T-helper 9 cell (primary cell): ENCODE measurements at places on chromosomes 4 and X.

DNA sequence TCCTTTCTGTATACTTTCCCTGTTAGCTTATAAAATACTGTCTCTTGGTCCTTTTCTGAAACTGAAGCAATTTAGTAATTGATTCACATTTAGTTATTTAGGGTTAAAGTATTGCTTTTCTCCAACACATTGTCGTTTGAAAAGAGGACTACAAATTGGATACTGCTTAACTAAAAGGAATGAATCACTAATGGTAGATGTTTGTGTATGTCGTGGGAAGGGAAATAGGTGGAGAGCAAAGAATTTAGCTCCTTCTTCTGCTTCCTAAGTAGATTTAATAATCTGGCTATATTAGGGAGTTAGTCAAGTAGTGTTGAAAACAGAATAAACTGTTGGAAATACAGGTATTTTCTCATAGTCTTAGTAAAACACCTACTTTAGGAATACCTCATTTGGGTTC is 27.9 kb downstream of the SLAIN2 start:
- DNase-seq, result no peak

DNA sequence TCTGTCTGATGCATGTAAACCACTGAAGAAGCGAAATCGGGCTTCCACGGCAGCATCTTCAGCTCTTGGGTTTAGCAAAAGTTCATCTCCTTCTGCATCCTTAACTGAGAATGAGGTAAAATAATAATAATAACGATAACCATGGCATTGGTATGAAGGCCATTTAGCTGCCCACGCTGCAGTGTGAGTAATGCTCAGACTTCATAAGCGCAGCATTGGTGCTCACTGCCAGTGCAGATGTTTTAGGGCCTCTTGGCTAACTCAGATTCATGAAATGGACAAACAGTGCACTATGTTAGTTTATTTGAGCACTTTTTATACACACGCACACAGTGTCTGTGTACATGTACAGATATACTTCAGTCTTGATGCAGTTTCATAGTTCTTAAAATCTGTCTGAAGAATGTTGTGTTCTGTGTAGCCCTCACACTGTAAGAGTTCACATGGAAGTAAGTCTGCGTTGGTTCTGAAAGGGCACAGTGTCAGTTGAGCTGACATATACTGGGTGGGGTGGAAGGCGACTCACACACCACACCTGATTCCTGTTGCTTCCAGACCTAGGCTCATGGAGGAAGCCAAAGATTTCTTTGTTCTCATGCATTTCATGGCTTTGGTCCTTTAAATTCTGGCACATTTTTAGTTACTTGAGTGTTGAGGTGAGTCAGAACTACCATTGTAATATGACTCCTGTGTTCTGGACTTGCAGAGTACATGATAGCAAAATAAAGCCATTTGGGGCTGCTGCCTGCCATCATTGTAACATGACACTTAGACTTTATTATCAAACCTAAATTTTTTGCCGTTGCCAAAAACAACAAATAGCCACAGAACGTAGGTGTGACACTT is 68.7 kb downstream of the NSD2 start:
- DNase-seq, result no peak

- DNase-seq, result no peak
Measured at GRCh38 chr4:161285461-161285860, 878.3 kb downstream of the FSTL5 start.

DNA sequence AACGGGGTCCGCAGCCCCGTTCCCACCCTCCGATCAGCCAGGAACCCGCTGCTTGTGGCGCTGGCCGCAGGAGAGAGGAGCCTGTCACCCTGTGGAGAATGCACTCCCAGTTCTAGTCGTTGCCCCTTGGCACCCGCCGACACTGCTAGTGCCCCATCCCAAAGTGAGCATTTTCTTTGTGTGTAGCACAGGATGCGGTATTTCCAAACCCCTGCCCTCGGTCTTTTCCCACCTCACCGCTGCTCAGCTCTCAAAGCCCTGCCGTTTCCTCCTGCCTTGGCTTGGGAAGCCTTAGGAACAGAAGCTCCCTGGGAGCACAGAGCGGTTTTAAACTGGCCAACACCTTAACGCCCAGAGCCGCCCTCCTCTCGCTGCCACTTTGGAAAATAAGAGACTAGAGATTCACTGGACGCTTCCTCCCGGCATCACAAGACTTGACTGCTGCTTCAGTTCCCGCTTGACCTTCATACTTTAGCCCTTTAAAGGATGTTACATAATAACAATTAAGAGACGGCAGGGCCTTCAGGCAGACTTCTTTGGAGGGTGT is 772 bp downstream of the CYP4V2 start:
- DNase-seq, result no peak

- DNase-seq, result no peak
Measured at GRCh38 chr4:2297606-2298531, 36.0 kb upstream of the MXD4 start.

GRCh38 chr4:94802091-94802490 is 44.3 kb downstream of the BMPR1B start:
- DNase-seq, result no peak

DNA sequence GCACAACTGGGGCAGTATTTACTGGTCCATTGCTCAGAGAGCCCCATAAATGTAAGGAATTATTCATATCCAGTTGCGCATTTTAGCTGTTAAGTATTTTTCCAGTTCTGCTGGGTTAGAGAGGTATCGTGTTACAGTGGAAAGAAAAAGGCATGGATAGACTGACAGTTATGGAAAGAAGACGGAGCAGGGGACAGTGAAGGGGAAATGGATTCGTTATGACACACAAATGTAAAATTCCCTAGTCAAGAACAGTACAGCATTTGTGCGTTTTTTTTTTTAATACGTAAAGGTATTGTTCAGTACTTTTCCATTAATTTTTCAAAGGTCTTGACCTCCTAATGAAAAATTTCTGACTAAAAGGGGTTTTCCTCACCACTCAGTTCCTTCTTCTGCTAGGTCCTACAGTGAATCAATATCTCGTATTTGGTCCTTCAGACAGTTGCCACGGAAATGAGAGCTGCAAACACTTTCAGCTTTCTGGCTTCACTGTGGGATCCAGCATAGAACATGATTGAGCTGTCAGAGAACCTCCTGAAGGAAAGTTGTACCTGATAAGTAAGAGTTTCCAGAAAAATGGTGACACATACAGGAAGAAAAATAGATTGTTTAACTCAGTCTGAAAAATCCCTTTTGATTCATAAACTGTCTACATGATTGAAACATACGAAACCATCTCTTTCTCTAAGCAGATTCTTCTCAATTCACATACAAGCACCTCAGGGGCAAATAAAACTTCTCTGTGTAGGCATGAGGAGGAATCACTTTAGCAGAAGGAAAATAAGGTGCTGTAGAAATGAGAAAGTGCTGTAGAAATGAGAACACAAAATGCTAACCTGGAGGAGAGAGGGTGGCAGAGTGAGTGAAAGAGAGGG is 21.8 kb upstream of the BBS12 start:
- DNase-seq, result no peak

DNA sequence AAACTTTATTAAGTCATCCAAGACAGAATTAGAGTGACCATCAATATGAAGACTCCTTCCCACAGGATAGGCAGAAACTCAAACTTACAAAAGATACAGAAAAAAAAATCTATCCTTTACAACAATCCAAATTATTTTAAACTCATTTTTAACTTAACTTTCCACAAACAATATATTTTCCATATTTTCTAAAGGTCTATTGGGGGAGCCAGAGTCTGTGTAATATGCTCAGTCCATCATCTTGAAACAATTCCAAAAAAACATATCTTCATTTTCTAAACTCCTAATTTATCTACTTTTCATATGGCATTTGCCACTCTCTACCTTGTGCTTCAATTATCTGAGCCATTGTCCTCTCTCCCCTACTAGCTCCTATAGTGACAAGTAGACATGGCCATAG is 378.1 kb downstream of the PDGFC start:
- DNase-seq, result no peak

- DNase-seq, result no peak
Measured at GRCh38 chr4:144288011-144288903, 147.7 kb upstream of the GYPA start.

- no peak for DNase-seq
Measured at GRCh38 chr4:93084599-93085305, 743.8 kb upstream of the ATOH1 start.

DNA sequence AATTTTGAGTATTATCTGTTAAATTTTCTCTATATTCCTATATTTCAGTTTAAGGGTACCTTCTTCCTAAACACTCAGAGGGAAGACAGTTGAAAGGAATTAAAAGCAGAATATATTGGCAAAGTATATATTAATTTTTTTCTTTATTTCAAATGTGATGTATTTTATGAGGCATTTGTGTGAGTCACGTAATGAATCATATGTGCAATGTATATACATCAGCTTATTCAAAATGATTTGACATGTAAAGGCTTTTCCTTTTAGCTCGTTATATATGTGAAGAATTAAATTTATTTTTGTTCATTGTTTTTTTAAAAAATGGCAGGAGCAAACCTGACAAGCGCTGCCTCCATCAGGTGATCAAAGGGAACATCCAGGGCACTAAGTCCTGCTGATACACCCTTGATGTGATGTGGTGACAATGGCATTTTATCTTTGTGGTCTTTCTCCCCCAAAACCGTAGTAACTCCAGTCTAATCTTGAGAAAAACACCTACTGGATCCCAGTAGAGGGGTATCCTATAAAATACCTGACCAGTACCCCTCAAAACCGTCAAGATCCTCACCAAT is 8.9 kb downstream of the WWC2 start:
- no peak for DNase-seq

DNA sequence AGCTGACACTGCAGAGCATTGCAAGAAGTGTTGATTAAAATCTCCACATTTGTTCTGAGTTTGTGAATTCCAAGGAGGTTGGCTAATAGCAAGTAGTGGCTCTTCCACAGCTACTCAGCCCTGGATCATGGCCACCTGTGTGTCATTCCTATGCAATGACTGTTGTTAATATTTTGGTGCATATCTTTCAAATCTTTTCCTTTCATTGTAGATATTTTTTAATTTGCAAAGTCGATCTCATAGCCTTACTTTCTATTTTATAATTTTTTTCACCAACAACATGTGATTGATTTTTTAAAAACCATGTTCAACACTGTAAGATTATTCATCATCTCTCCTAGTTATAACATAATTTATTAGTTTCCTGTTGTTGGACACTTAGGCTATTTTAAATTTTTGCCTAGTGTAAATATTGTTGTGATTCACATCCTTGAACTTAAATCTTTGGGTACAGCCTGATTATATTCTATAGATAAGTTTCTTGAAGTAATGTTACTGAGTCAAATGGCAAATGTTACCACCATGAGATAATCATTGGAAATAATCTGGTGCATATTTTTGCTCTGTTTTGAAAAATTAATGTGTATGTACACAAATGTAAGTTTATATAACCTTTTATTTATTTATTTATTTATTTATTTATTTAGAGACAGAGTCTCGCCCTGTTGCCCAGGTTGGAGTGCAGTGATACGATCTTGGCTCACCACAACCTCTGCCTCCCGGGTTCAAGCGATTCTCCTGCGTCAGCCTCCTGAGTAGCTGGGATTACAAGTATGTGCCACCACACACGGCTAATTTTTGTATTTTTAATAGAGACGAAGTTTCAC is 17.1 kb upstream of the ARHGAP10 start:
- no peak for DNase-seq

GRCh38 chr4:182760551-182761043 is 156.6 kb downstream of the DCTD start:
- DNase-seq, result no peak

DNA sequence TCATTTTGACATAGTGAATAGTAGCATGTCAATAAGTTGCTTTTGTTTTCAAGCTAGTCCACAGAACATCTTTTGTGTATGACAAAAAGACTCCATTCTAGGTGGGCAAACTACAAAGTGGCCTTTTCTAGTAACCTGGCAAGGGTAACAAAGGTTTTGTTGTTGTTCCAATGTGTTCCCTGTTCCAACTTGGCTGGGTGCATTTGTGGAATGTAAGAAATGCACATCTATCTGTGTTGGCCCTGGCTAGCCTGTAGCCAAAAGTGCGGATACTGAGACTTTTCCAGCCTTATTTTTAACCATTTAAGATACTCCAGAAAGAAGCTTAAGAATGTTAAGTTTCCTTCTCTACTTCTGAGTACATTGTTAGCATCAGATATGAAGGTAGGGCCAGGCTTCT is 118.7 kb upstream of the CHRDL1 start:
- no peak for DNase-seq
